ENCODE measurements at places on chromosomes 3 and 15. TPM values are rescaled to one million over a fixed set of nuclear protein-coding genes. Genes with fewer than 3 reads are reported as not detected.

ZIC1 gene
- total RNA-seq, result 0.03 TPM

ROPN1B gene
- total RNA-seq, result not detected

GRIP2 gene
- 0.46 TPM for total RNA-seq

ECE2 gene
- total RNA-seq, result 0.17 TPM

KBTBD13 gene
- not detected for total RNA-seq

CD200R1L gene
- total RNA-seq, result not detected

IL17RD gene
- total RNA-seq, result 3.4 TPM

ARHGAP11A gene
- 12.3 TPM for total RNA-seq

FSTL1 gene
- 1,906 TPM for total RNA-seq

TEX9 gene
- 5.7 TPM for total RNA-seq

GPR160 gene
- 0.26 TPM for total RNA-seq

C2CD4A gene
- 1.4 TPM for total RNA-seq

SI gene
- total RNA-seq, result not detected
